ENCODE measurements at places on chromosomes 5 and 9. TPM values are rescaled to one million over a fixed set of nuclear protein-coding genes. Genes with fewer than 3 reads are reported as not detected.

The ANKS6 gene
- 16.8 TPM for total RNA-seq

The SELENOP gene
- total RNA-seq, result 0.75 TPM

The RRAGA gene
- total RNA-seq, result 56.9 TPM

The OR1Q1 gene
- not detected for total RNA-seq

The SOHLH1 gene
- total RNA-seq, result not detected

The RABGAP1 gene
- 20.7 TPM for total RNA-seq

The SHISAL2B gene
- total RNA-seq, result not detected

The MYORG gene
- 2.4 TPM for total RNA-seq

The GABBR2 gene
- not detected for total RNA-seq

The IFNK gene
- not detected for total RNA-seq

The RANBP6 gene
- 21.0 TPM for total RNA-seq

The HAVCR2 gene
- total RNA-seq, result 6.3 TPM

The SPOCK1 gene
- not detected for total RNA-seq

The TEK gene
- total RNA-seq, result not detected

The F2R gene
- total RNA-seq, result 26.6 TPM

The LHX3 gene
- total RNA-seq, result not detected

The OR1J2 gene
- total RNA-seq, result not detected

The PRRT1B gene
- total RNA-seq, result not detected

The SHROOM1 gene
- 2.0 TPM for total RNA-seq

The CBY3 gene
- 0.57 TPM for total RNA-seq

The RNF180 gene
- not detected for total RNA-seq

The NMUR2 gene
- total RNA-seq, result not detected

The TNPO1 gene
- 137 TPM for total RNA-seq

The SLCO6A1 gene
- total RNA-seq, result not detected

The CDX1 gene
- not detected for total RNA-seq

The FAM221B gene
- not detected for total RNA-seq

The CFAP77 gene
- total RNA-seq, result not detected

The CARTPT gene
- not detected for total RNA-seq

The MYMK gene
- total RNA-seq, result not detected

The SLC1A3 gene
- 0.35 TPM for total RNA-seq

The CCNG1 gene
- total RNA-seq, result 90.9 TPM

The IL3 gene
- total RNA-seq, result 71.9 TPM

The SLC6A7 gene
- total RNA-seq, result not detected

The NR5A1 gene
- not detected for total RNA-seq

The KCNIP1 gene
- not detected for total RNA-seq

The AQP7 gene
- not detected for total RNA-seq

The PDCD1LG2 gene
- 0.37 TPM for total RNA-seq

The GABRP gene
- not detected for total RNA-seq

Data from CD8-positive, alpha-beta memory T cell (primary cell).